WTC11 (cell line): ENCODE measurements at places on chromosomes 4 and X. TPM values are rescaled to one million over a fixed set of nuclear protein-coding genes. Genes with fewer than 3 reads are reported as not detected.

DNA sequence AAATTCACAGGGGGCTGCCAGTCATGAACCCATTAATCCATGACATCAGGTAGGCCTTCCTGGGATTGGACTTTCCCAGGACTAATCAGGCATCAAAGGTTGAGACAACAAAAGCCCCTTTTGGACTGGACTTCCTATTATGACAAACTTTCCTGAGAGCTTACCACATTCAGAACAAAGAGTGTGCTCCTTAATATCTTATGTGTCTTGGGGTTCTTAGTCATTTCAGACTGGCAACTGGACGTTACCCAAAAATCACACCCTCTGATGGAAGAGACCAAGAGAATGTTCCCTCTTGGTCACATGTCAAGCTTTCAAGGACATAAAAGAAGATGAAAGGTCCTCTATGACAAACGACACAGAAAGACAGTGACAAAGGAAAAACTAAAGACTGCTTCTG, 31.6 kb upstream of the PPP1R2C start:
- peaks cover 5% of the 10 kb centered on the region for H3K27me3 ChIP-seq
- H3K4me1 ChIP-seq = peaks cover 28% of the 10 kb centered on the region
- no peak for DNase-seq
- H3K36me3 ChIP-seq = peaks cover 36% of the 10 kb centered on the region
- H3K27ac ChIP-seq = no peak overlapping the region

DNA sequence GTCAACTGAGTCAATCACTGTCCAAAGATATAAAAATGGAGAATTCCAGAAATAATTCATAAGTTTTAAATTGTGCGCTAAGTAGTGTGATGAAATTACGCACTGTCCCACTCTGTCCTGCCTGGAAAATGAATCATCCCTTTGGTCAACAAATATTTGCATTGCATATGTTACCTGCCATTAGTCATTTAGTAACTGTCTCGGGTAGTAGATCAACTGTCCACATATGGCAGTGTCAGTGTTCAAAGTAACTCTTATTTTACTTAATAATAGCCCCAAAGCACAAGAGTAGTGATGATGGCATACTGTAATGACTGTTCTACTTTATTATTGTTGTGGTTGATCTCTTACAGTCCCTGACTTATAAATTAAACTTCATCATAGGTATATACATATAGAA, 3.4 kb downstream of the YTHDC1 start:
- H3K36me3 ChIP-seq = peaks cover 13% of the 10 kb centered on the region
- H3K4me3 ChIP-seq = peak overlapping the region; percentile 94
- no peaks in the 10 kb centered on the region; the same call in 1 of the 2 replicates for H3K27me3 ChIP-seq
- no peak overlapping the region for H3K27ac ChIP-seq
- H3K4me1 ChIP-seq = peaks cover 53% of the 10 kb centered on the region

DNA sequence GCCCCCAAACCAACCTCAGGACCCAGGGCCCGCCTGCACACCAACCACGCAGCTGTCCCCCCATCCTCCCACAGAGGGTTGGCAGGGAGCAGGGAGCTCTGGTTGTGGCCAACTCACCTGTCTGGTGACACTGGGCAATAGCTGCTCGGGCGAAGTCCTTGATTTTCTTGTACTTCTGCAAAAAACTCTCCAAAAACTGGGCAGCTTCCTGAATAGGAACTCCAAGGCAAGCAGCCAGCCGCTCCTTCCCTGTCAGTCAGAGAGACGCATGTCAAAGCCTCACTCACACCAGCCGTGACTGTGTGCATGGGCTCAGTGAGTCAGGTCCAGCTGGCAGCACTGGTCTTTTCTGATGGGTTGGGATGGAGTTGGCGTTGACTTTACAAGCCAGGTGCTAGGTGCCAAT, 26.4 kb downstream of the NAT8L start:
- H3K36me3 ChIP-seq = no peaks in the 10 kb centered on the region
- no peak for DNase-seq
- H3K4me3 ChIP-seq = no peak overlapping the region
- no peaks in the 10 kb centered on the region; the same call in none of the 2 replicates for H3K27me3 ChIP-seq
- H3K4me1 ChIP-seq = no peaks in the 10 kb centered on the region

DNA sequence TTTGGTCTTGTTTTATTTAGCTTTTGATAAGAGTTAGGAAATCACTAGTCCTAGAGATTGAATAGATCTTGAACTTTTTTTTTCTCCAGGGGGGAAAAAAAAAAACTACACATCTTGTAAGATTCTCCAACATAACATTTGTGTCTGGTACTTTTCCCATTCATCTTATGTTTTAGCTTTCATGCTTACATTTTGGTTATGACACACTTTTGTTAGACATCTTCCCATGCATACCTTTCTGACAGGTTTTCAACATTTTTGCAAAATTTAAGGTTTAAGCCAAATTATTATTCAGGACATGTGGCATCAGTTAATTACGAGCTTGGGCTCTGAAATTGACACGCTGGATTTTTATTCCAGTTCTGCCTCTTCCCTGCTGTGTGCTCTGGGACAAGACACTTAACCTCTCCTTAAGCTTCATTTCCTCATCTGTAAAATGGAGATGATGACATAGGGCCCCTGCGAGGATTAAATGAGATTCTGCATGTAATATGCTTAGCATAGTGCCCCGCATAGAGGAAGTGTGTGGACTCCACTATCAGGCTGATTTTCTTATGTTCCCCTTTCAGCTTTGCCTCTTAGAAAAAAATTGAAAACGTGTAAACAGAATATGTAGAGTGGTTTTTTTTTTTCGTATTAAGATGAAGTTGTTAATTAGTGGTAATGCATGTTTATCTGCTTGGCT, 5.3 kb downstream of the KIT start:
- H3K4me3 ChIP-seq = no peak overlapping the region
- DNase-seq = no peak
- H3K4me1 ChIP-seq = peaks cover 54% of the 10 kb centered on the region
- peaks cover 29% of the 10 kb centered on the region for H3K27me3 ChIP-seq

DNA sequence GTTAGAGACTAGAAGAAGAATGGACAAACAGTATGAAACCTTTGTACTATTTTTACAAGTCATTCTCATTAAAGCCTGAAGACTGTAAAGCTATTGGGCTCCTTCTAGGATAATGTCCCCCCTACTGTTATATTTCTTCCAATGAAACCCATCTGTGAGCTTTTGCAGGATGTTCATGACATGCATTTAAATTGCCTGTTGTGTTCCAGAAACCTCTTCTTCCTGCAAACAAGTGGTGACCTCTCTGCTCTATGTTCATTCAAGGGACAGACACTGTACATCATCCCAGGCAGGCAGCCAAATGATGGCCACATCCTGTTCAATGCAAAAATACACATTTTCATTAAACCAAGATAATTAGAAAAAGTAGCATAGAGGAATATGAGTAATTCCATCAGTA, 128.0 kb downstream of the C4orf33 start:
- H3K36me3 ChIP-seq = no peaks in the 10 kb centered on the region
- peaks cover 2% of the 10 kb centered on the region; the same call in 1 of the 2 replicates for H3K4me1 ChIP-seq
- no peaks in the 10 kb centered on the region for H3K27me3 ChIP-seq
- H3K27ac ChIP-seq = no peak overlapping the region
- DNase-seq = no peak

The HOPX gene
- 0.26 to 0.87 TPM (median 0.27 TPM) in 3 replicates for total RNA-seq

The DNAAF6 gene
- total RNA-seq = not detected in 3 replicates

The RTL3 gene
- total RNA-seq = not detected in 3 replicates
